Cardiac atrium fibroblast (primary cell): ENCODE measurements at places on chromosomes 12 and 14. TPM values are rescaled to one million over a fixed set of nuclear protein-coding genes. Genes with fewer than 3 reads are reported as not detected.

Gene OTUB2
- total RNA-seq, result 1.5 and 2.3 TPM in 2 replicates

Gene KRT7
- total RNA-seq, result 85.9 and 90.6 TPM in 2 replicates

Gene RPGRIP1
- not detected in 2 replicates for total RNA-seq

Gene PLEKHH1
- under 0.01 TPM in 1 of 2 replicates, not detected in the other for total RNA-seq

Gene KRT73
- not detected in 2 replicates for total RNA-seq

Gene DNAJC22
- 0.72 and 1.5 TPM in 2 replicates for total RNA-seq

Gene SLCO1C1
- 0.18 and 0.32 TPM in 2 replicates for total RNA-seq

Gene MYO1H
- total RNA-seq, result not detected in 2 replicates

Gene SLC7A7
- 4.1 and 7.2 TPM in 2 replicates for total RNA-seq

Gene KLRG1
- total RNA-seq, result 0.32 TPM in 1 of 2 replicates, not detected in the other

Gene COCH
- total RNA-seq, result 0.32 and 1.3 TPM in 2 replicates

Gene VWF
- 3.2 and 15.9 TPM in 2 replicates for total RNA-seq

Gene LRIG3
- 4.0 and 15.1 TPM in 2 replicates for total RNA-seq

Gene ERP27
- not detected in 2 replicates for total RNA-seq

Gene C12orf54
- total RNA-seq, result not detected in 2 replicates

Gene EFS
- 1.8 and 3.6 TPM in 2 replicates for total RNA-seq

Gene LRP10
- total RNA-seq, result 104 and 155 TPM in 2 replicates

Gene FSCB
- total RNA-seq, result not detected in 2 replicates

Gene RNASE1
- total RNA-seq, result 3.4 and 8.1 TPM in 2 replicates

Gene STXBP6
- 20.2 and 29.5 TPM in 2 replicates for total RNA-seq

Gene NFE2
- 1.6 TPM in 1 of 2 replicates, not detected in the other for total RNA-seq

Gene STK38L
- total RNA-seq, result 9.7 and 10.3 TPM in 2 replicates

Gene AQP2
- not detected in 2 replicates for total RNA-seq

Gene ABCD2
- not detected in 2 replicates for total RNA-seq

Gene PRH2
- not detected in 2 replicates for total RNA-seq

Gene TMEM253
- total RNA-seq, result not detected in 2 replicates

Gene CMKLR1
- 0.18 and 0.32 TPM in 2 replicates for total RNA-seq

Gene SIX6
- total RNA-seq, result not detected in 2 replicates

Gene KRT82
- not detected in 2 replicates for total RNA-seq

Gene HCAR1
- 0.16 and 0.54 TPM in 2 replicates for total RNA-seq

Gene MAP3K12
- 25.4 and 26.9 TPM in 2 replicates for total RNA-seq

Gene IL31
- not detected in 2 replicates for total RNA-seq

Gene TAS2R46
- total RNA-seq, result 0.72 TPM in 1 of 2 replicates, not detected in the other

Gene PTPRO
- 0.16 and 0.18 TPM in 2 replicates for total RNA-seq

Gene CD163L1
- under 0.01 TPM in 1 of 2 replicates, not detected in the other for total RNA-seq

Gene CCDC198
- total RNA-seq, result not detected in 2 replicates

Gene KSR2
- total RNA-seq, result not detected in 2 replicates

Gene PIANP
- not detected in 2 replicates for total RNA-seq

Gene CPSF6
- total RNA-seq, result 15.2 and 29.0 TPM in 2 replicates

Gene CYP46A1
- under 0.01 and 1.4 TPM in 2 replicates for total RNA-seq

Gene ARID4A
- total RNA-seq, result 1.8 and 3.6 TPM in 2 replicates

Gene SLC5A8
- total RNA-seq, result not detected in 2 replicates

Gene HNF1A
- total RNA-seq, result 0.32 TPM in 1 of 2 replicates, not detected in the other

Gene EIF2S3B
- total RNA-seq, result 0.49 and 0.54 TPM in 2 replicates

Gene GPRC5A
- total RNA-seq, result 20.3 and 20.9 TPM in 2 replicates

Gene TMEM179
- total RNA-seq, result not detected in 2 replicates

Gene SPIC
- total RNA-seq, result not detected in 2 replicates

Gene MDGA2
- total RNA-seq, result not detected in 2 replicates

Gene RND1
- 0.18 TPM in 1 of 2 replicates, not detected in the other for total RNA-seq

Gene DPPA3
- not detected in 2 replicates for total RNA-seq
